H1 (cell line): ENCODE measurements at places on chromosomes 1 and 21. TPM values are rescaled to one million over a fixed set of nuclear protein-coding genes. Genes with fewer than 3 reads are reported as not detected.

DNA sequence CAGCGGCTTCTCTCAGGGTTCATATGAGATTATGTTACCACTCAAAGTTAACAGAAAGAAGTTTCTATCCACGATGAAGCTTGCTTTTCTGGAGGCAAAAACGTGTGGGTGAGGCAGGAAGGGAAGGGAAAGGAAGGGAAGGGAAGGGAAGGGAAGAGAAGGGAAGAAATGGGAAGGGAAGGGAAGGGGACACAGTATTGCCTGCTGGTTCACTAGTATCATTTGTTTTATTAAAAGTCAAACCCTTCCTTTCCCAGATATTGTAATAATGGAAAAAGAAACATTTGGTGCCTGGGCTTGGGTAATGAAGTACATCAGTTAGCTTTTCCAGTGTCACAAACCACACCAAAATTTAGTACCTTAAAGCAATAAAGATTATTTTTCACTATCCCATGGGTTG is 18.0 kb upstream of the MROH9 start:
- H3K27ac ChIP-seq: no peak overlapping the region
- H3K27me3 ChIP-seq: no peaks in the 10 kb centered on the region
- no peaks in the 10 kb centered on the region for H3K4me1 ChIP-seq
- H3K4me3 ChIP-seq: no peak overlapping the region
- no peak for DNase-seq

DNA sequence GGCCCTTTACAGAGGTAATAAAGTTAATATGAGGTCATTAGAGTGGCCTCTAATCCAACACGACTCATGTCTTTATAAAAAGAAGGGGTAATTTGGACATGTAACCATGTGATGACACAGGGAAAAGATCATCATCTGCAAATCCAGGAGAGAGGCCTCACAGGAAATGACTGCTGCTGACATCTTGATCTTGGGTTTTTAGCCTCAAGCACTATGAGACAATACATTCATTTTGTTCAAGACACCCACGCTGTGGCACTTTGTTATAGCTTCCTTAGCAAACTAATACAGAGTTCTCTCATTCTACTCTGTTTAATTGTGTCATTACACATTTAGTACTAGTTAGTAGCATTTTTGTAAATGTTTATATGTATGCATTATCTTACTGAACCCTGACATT is 64.0 kb upstream of the RUNX1 start:
- no peak for DNase-seq
- H3K36me3 ChIP-seq: no peaks in the 10 kb centered on the region
- no peaks in the 10 kb centered on the region for H3K4me1 ChIP-seq
- H3K4me3 ChIP-seq: no peak overlapping the region
- H3K27ac ChIP-seq: no peak overlapping the region

DNA sequence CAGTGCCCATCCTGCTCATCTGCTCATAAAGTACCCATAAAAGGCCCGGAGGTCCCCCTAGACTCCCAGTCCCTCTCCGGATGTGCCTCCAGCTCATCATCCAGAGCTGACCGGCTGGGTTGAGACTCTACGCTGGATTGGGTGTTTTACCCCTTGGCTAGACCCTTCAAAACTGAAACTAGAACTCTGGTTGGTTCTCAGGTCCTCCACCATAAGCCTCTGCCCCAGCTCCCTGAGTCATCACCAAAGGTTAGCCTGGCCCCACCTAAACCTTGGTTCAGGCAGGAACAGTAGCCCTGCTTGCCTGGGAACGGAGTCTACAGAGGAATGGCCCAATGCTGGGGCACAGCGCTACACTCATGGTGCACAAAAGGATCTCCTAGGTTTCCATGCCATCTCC is 75.1 kb downstream of the TLR5 start:
- H3K36me3 ChIP-seq: peaks cover 3% of the 10 kb centered on the region; the same call in 1 of the 2 replicates
- H3K4me1 ChIP-seq: no peaks in the 10 kb centered on the region
- H3K27me3 ChIP-seq: no peaks in the 10 kb centered on the region

DNA sequence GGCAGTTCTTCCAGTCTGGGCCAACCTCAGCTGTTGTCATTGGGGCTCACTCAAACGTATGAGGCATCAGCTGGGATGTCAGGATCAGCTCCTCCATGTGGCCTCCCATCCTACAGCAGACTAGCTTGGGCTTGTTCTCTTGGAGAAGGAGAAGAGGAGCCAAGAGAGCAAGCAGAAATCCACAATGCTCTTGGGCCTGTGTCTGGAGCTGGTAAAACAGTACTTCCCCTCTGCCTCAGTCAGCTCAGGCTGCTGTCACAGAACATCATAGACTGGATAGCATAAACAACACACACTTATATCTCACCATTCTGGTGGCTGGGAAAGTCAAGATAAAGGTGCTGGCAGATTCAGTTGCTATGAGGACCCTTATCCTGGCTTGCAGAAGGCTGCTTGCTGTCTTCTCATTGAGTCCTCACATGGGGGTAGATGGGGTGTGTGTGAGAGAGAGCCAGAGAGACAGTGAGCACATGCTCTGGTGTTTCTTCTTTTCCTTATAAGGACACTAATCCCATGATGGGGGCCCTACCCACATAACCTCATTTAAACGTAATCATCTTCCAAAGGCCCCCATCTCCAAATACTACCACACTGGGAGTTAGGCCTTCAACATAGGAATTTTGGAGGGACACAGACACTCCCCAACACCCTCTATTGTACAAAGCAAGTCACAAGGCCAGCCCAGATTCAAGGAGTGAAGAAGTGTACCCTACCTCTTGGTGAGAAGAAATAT is 16.3 kb upstream of the DNAJC6 start:
- H3K4me1 ChIP-seq: 0 out of 2 replicates have a peak, but pooled peaks cover 1% of the 10 kb centered on the region
- H3K27me3 ChIP-seq: no peaks in the 10 kb centered on the region
- no peak overlapping the region for H3K4me3 ChIP-seq
- no peak overlapping the region for H3K27ac ChIP-seq

DNA sequence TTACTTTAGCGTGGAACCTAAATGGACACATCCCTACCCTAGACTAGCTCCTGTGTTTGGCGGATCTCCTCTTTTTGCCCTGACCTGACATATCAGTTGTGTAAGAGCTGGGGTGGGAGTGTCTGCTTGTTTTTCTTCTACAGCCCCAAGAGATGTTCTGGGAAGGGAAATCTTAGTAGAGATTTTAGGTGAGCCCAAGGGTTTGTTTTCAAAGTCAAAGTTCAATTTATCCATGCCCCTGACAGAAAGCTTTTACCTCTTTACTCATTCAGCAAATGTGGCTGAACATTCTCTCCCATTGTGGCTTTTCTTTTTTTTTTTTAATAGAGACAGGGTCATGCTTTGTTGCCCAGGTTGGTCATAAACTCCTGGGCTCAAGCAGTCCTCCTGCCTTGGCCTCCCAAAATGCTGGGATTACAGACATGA is 7.3 kb upstream of the TARS2 start:
- DNase-seq: no peak
- no peaks in the 10 kb centered on the region for H3K27me3 ChIP-seq
- no peak overlapping the region for H3K4me3 ChIP-seq
- H3K36me3 ChIP-seq: no peaks in the 10 kb centered on the region
- H3K27ac ChIP-seq: no peak overlapping the region

DNA sequence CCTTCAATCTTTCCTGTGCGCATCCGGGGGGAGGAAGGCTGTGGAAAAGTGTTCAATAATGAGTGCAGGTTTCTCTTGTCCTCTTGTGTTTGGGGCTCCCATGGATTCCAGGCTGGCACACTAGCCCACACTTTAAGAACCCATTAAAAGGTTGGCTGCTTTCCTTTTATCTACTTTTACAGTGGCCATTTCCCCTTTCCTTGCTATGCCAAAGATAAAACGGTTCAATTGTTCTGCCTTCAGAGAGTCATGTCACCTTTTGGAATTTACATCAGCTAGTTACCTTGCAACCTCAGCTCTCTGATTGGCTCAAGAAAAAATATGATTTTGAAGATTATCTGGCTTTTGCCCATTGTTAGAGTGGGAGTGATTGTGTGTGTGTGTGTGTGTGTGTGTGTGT is 182.3 kb downstream of the SDCCAG8 start:
- H3K27ac ChIP-seq: no peak overlapping the region
- H3K27me3 ChIP-seq: no peaks in the 10 kb centered on the region
- H3K4me3 ChIP-seq: no peak overlapping the region
- peaks cover 10% of the 10 kb centered on the region for H3K4me1 ChIP-seq
- no peaks in the 10 kb centered on the region for H3K36me3 ChIP-seq
- no peak for DNase-seq

GRCh38 chr1:84083307-84083706 is 60.8 kb upstream of the PRKACB start:
- H3K27me3 ChIP-seq: no peaks in the 10 kb centered on the region
- H3K36me3 ChIP-seq: no peaks in the 10 kb centered on the region
- no peak for DNase-seq
- no peaks in the 10 kb centered on the region for H3K4me1 ChIP-seq
- no peak overlapping the region for H3K4me3 ChIP-seq

- no peaks in the 10 kb centered on the region for H3K36me3 ChIP-seq
- no peak overlapping the region for H3K4me3 ChIP-seq
- no peak overlapping the region for H3K27ac ChIP-seq
- H3K27me3 ChIP-seq: no peaks in the 10 kb centered on the region
- H3K4me1 ChIP-seq: no peaks in the 10 kb centered on the region
Measured at GRCh38 chr1:203776636-203777035, 11.7 kb downstream of the LAX1 start.

- no peak for DNase-seq
- no peak overlapping the region for H3K4me3 ChIP-seq
- H3K27me3 ChIP-seq: no peaks in the 10 kb centered on the region
- no peaks in the 10 kb centered on the region for H3K4me1 ChIP-seq
- no peaks in the 10 kb centered on the region for H3K36me3 ChIP-seq
- H3K27ac ChIP-seq: no peak overlapping the region
Measured at GRCh38 chr1:210201681-210202080, 30.9 kb upstream of the SERTAD4 start.

DNA sequence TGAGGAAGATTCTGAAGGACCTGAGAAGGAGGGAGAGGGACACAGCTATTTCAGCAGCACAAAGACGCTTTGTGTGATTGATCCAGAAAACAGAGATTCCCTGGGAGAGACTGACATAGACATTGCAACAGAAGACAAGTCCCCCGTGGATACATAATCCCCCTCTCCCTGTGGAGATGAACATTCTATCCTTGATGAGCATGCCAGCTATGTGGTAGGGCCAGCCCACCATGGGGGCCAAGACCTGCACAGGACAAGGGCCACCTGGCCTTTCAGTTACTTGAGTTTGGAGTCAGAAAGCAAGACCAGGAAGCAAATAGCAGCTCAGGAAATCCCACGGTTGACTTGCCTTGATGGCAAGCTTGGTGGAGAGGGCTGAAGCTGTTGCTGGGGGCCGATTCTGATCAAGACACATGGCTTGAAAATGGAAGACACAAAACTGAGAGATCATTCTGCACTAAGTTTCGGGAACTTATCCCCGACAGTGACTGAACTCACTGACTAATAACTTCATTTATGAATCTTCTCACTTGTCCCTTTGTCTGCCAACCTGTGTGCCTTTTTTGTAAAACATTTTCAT is 161.3 kb upstream of the SGIP1 start:
- peaks cover 49% of the 10 kb centered on the region for H3K36me3 ChIP-seq
- no peaks in the 10 kb centered on the region for H3K27me3 ChIP-seq
- H3K4me3 ChIP-seq: no peak overlapping the region
- DNase-seq: no peak

DNA sequence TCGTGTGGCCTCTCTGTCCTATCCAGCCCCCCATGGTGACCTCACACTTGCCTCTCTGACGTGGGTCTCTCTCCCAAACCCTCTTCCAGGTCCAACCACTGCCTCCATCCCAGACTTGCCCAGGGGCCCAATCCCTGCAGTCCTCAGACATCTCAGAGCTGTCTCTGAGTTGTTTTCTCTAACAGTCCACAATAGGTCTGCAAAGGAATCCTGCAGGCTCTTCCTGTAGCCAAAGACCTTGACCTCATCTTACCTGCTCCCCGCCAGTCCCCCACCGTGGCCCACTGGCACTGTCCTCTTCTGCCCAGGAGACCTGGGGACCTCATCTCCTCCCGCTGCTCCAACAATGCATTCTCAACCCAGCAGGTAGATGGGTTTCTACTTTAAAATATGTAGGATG is 10.0 kb downstream of the RNF187 start:
- peaks cover 15% of the 10 kb centered on the region for H3K27me3 ChIP-seq
- no peak for DNase-seq
- peaks cover 4% of the 10 kb centered on the region for H3K4me1 ChIP-seq
- peaks cover 10% of the 10 kb centered on the region; the same call in 1 of the 2 replicates for H3K36me3 ChIP-seq
- H3K4me3 ChIP-seq: no peak overlapping the region

GRCh38 chr1:25065321-25065721 is 135.2 kb upstream of the RUNX3 start:
- no peak overlapping the region for H3K27ac ChIP-seq
- no peaks in the 10 kb centered on the region for H3K27me3 ChIP-seq
- H3K4me1 ChIP-seq: peaks cover 1% of the 10 kb centered on the region; the same call in 1 of the 2 replicates
- no peaks in the 10 kb centered on the region for H3K36me3 ChIP-seq
- DNase-seq: no peak

GRCh38 chr21:30233228-30234020 is 17.5 kb upstream of the CLDN8 start:
- no peak overlapping the region for H3K4me3 ChIP-seq
- H3K4me1 ChIP-seq: no peaks in the 10 kb centered on the region
- H3K36me3 ChIP-seq: no peaks in the 10 kb centered on the region
- no peak for DNase-seq
- no peak overlapping the region for H3K27ac ChIP-seq

GRCh38 chr1:159841749-159842148 is 15.1 kb downstream of the SLAMF8 start:
- no peaks in the 10 kb centered on the region for H3K4me1 ChIP-seq
- H3K27me3 ChIP-seq: no peaks in the 10 kb centered on the region
- no peak overlapping the region for H3K27ac ChIP-seq

- H3K27me3 ChIP-seq: no peaks in the 10 kb centered on the region
- DNase-seq: no peak
- H3K27ac ChIP-seq: no peak overlapping the region
- H3K4me1 ChIP-seq: peaks cover 4% of the 10 kb centered on the region
- H3K36me3 ChIP-seq: no peaks in the 10 kb centered on the region
- no peak overlapping the region for H3K4me3 ChIP-seq
Measured at GRCh38 chr1:202124142-202124541, 1.4 kb downstream of the GPR37L1 start.

DNA sequence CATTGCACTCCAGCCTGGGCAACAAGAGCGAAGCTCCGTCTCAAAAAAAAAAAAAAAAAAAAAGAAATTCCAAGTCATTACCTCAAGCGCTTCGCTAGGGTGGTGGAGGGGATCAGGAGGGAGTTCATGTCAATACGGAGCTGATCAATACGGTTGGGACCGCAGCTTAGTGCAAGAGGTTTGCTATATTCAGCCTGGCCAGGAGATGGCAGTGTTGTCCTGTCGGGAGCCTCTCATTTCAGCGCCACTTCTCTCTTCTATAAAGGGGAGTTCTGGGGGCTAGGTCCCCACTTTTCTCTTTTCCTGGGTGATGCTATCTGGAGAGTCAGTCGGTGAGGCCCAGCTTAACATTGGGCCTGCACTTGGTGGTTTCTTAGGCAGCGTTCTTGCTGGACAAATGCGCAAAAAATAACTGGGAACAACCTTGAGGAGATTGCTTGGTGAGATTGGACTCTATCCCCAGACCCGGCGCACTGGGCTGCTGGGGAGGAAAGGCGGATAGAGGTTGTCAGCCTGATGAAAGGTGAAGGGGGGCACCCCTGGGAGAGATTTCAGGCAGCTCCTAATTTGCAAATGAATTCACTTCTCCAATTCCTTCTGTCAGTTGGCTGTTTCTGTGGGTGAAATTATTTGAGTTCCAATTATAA is 40.4 kb downstream of the KIAA0040 start:
- no peak for DNase-seq
- no peaks in the 10 kb centered on the region for H3K4me1 ChIP-seq
- H3K36me3 ChIP-seq: no peaks in the 10 kb centered on the region
- no peaks in the 10 kb centered on the region; the same call in 1 of the 2 replicates for H3K27me3 ChIP-seq
- peak overlapping the region; percentile 52 for H3K4me3 ChIP-seq

The LCE3D gene
- total RNA-seq: not detected in 2 replicates

The CENPF gene
- total RNA-seq: 170 and 175 TPM in 2 replicates

The PLA2G2C gene
- total RNA-seq: not detected in 2 replicates

The SYTL1 gene
- total RNA-seq: 6.4 and 8.8 TPM in 2 replicates

The KCNE2 gene
- total RNA-seq: 0.31 and 0.37 TPM in 2 replicates
